A549 (cell line): ENCODE measurements at places on chromosomes 12 and 14.

GRCh38 chr14:64764641-64765520 lies 60.7 kb downstream of the PLEKHG3 start:
- peak; percentile 76 for DNase-seq

GRCh38 chr12:75447691-75448393 lies 32.7 kb upstream of the GLIPR1 start:
- DNase-seq: no peak

DNA sequence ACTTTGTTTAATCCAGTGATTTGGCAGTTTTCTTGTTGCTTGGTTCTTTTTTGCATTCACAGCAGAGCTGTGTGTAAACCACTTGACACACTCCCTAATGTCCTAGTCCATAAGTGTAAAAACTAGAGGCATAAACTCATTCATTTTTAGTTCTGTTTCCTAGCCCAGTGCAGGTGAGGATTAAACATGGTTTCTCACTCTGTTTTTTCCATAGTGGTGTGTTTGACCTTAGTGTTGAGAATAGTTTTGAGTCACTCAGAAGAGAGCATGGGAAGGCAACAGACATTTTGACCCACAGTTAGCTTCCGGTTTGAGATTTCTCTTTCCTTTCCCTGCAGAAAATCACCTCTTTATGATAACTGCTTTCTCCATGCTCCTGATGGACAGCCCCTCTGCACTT lies 24.2 kb upstream of the GALNT16 start:
- DNase-seq: no peak

DNA sequence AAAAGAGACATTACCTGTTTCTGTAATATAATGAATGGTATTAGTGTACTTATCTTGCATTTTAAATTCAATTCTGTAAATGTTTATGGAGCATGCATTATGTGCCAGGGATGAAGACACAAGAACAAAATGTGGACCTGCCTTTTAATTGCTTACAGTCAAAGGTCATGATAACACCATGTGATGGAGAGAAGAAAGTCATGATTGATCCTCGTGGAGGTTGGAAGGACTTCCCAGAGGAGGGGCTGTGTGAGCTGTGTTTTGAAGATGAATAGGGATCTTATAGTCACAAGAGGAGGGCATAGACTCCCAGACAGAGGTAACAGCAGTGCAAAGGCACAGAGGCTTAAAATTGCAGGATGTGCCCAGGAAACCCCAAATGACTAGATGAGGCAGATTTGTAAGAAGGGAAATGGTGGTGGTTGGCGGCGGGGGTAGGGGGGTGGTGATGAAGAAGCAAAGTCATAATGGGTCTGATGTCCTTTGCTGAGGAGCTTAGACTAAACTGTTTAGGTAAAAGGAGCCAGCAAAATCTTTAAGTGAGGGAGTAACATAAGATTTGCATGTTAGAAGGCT lies 151.5 kb downstream of the PRKCH start:
- DNase-seq: no peak

GRCh38 chr14:92153581-92153980 lies 31.8 kb downstream of the CPSF2 start:
- DNase-seq: no peak

DNA sequence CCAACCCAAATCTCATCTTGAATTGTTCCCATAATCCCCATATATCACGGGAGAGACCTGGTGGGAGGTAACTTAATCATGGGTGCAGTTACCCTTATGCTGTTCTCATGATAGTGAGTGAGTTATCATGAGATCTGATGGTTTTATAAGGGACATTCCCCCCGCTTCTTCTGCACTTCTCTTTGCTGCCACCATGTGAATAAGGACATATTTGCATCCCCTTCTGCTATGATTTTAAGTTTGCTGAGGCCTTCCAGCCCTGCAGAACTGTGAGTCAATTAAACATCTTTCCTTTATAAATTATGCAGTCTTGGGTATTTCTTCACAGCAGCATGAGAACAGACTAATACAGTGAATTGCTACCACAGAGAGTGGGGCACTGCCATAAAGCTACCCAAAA lies 179.1 kb downstream of the LRIG3 start:
- DNase-seq: no peak

DNA sequence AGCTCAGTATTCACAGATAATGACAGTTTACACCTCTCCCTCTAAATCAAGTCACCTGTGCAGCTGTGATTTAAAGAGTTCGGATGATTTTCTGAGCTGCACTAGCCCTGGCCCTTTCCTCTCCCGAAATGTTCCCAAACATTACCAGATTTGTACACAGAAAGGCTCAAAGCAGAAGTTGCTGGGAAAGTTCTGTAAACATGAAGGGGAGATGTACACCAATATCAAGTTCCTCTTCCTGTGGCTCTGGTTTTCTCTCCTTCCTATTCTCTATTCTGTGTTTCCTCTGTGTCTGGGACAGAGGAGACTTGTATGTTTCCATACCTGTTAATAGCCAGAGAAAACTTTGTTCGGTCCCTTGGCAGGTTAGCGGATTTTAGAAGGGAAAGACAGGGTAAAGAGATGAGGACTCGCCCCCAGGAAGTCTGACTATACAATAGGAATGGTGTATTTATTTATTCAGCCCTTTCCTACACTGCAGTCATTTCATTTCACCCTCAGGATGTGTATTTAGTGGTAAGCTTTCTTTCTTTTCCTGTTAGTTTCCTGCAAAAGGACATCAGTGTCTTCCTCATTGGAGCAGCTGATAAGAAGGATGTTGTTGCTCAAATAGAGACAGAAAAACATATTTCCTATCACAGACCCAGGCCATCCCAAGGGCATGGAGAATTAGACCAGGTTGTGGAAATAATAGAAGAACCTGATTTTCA lies 7.6 kb upstream of the NUMB start:
- no peak for DNase-seq

- DNase-seq: no peak
These were observed 66.8 kb downstream of the CLIP1 start for GRCh38 chr12:122355706-122356105.

- no peak for DNase-seq
These were observed 1525.3 kb upstream of the TMEM132C start for GRCh38 chr12:126741536-126742240.

- no peak for DNase-seq
These were observed 30.5 kb downstream of the DPF3 start for GRCh38 chr14:72863216-72864006.

GRCh38 chr12:14443531-14443930 lies 78.0 kb downstream of the ATF7IP start:
- no peak for DNase-seq

DNA sequence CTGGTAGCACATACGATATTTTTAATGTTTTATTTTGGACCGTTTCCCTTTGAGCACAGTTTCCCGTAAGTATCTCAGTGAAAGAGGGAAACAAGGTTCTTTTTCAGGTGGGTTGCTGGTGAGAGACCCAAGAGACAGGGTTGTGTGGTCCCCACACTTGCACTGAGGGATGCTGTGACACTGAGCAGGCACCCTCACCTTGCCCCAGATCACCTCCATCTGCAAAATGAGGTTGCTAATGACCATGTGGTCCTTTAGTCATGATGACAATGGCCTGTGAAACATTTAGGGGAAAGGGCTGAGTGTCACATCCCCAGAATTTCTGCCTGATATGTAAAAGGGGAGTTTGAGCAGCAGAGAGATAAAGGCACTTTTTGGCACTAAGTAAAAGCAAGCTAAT lies 4.3 kb downstream of the CCND2 start:
- DNase-seq: no peak

DNA sequence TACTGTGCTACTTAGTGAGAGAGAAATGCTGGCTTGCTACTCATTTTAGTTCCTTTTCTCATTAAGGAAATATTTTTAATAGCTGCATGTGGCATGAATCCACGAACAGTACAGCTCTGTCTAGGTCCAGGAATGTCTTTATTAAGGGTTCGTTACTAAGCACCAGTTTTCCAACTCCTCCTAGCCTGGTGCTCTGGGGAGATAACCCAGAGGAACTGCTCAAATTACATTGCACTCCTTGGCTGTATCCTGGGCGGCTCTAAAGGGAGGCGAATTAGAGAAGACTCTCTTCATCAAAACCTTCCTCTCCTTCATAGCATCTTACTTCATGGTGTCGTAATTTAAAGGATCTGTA lies 101.3 kb downstream of the PPM1A start:
- no peak for DNase-seq

DNA sequence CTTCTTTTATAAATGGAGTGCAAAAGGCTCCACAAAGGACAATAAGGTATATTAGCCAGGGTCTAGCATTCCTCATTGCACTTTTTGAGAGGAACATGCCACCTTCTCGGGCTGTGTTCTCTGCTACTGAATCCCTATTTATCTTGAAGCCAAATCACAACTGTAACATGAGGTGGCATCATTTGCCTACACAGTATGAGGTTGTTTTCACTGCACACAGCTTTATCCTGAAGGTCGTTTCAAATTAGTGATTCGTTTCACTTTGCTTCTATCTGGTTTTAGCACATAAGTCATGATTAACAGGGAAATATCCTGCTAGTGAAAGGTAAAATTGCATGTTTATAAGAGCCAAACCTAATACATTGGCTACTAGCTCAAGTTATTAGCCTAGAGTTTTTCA lies 153.8 kb downstream of the SLC35F4 start:
- DNase-seq: no peak

GRCh38 chr12:111429828-111430432 lies 24.2 kb downstream of the SH2B3 start:
- no peak for DNase-seq

DNA sequence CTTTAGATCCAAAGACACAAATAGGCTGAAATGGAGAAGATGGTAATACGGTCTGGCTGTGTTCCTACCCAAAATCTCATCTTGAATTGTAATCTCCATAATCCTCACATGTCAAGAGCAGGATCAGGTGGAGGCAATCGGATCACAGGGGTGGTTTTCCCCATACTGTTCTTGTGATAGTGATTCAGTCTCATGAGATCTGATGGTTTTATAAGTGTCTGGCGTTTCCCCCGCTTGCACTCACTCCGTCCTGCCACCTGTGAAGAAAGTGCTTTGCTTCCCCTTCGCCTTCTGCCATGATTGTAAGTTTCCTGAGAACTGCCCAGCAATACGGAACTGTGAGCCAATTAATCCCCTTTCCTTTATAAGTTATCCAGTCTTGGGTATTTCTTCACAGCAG lies 1795.5 kb upstream of the FLRT2 start:
- no peak for DNase-seq

GRCh38 chr12:64598831-64599230 lies 11.5 kb upstream of the RASSF3 start:
- DNase-seq: no peak

DNA sequence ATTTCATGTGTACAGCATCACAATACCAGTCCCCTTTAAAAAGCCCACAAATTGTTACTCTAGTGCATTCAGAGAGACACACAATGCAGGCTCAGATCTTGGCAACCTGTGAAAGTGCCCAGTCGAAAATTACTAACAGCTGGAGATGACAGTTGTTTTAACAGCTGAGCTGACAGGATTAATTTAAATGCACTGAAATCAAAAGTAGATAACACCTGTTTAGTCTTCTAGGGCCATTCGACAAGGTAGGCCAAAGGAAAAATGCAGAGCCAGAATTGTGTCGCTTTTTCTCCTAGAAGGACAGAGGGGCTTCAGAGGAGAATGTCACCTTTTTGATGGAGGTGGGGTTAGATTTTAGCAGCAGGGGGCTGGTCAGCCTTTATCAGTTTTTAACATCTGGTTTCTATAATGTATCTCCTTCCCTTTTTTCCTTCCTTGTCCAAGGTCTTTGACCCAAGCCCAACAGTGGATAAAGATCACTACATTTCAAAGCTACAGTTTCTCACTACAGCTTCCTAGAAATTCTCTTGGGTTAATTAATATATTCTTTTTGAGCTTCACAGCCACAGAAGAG lies 139.1 kb downstream of the SOX5 start:
- no peak for DNase-seq

DNA sequence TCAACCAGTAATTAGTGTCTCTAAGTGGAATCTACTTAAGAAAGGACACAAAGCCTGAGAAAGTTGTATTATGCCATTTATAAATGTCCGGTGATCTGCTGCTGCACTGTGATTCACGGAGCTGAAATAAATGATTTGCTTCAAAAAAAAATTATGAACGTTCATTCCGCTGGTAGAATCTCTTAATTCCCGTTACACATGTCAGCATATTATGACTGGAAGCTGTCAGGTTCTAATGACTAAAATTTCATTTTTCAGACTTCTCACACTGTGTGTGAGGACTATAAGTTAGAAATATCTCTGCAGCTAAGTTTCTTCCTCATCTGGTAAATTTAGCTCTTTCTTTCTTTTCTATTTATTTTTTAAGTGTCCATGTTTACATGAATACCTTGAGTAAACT lies 647.1 kb downstream of the VRK1 start:
- DNase-seq: no peak

GRCh38 chr14:55070981-55071411 lies 19.5 kb downstream of the MAPK1IP1L start:
- no peak for DNase-seq

- no peak for DNase-seq
These were observed 33.8 kb downstream of the VRK1 start for GRCh38 chr14:96830946-96831345.

- DNase-seq: peak; percentile 27
These were observed 536 bp downstream of the TM7SF3 start for GRCh38 chr12:27013611-27014084.

DNA sequence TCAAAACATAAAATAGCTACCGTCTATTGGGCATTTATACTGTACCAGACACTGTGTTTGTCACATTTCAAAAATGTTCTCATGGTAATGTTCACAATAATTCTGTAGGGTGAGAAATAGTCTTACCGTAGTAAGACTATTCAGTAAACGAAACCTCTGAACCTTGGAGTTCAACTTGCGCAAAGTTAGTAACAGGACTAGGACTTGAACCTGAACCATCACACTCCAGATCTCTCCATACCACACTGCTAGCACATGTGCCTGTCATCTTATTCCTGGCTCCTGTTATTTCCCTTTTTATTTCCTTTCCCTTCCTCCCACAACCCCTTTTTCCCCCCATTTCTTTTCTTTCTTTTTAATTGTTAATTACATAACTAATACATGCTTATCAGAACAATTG lies 65.4 kb downstream of the PLEKHA5 start:
- no peak for DNase-seq

DNA sequence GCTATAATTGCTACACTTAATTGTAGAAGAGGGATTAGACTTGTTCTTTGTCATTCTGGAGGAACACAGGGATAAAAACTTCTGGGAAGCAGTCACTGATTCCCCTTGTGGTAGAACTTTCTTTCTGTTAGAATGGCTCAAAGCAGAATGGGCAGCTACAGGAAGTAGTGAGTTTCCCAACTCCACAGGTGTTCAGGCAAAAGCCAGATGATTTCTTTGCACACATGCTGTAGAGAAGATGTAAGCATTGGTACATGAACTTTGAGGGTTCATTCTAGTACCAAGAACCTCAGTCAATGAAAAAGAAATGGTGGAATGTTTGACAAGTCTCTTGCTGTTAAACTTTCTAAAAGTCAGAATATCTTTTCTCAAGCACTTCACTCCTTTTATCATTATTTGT lies 4.3 kb downstream of the NDUFA9 start:
- DNase-seq: no peak

GRCh38 chr14:63249092-63249491 lies 44.8 kb downstream of the RHOJ start:
- no peak for DNase-seq
